Activated T-cell treated with anti-CD3 and anti-CD28 coated beads for 24 hours (primary cell): ENCODE measurements at places on chromosomes 16 and 17.

DNA sequence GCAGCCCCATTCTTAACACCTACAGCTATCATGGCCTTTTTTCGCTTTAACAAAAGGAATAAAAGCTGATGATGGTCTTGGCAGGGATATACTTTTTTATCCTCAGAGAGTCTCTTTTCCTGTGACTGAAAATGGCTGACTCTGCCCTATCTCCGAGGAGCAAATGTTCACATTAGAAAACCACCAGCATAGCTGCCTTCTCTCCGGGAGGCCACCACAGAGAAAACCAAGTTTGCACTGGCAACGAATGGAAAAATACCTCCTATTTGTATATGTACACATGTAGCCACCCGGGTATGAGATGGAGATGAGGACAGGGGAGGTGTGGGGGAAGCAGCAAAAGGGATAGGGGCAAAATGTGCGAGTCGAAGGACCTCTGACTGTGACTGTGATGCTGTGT, 88.2 kb downstream of the STX8 start:
- no peak for DNase-seq

DNA sequence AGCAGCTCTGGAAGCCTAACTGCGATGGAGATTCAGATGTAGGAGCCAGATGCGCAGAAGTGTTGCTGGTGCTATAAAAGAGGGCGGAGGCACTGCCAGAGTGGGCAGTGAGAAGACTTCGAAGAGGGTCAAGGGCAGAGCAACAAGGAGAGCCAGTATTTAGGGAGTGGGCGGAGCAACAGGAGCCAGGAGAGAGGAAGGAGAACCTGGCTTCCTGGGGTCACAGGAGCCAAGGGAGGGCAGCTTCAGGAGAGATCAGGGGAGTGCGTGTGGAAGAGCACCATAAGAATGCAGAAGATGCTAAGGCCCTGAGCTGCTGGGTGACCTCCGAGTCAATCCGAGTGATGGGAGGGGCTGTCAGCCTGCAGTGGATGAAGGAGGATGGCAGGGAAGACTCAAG, 14.4 kb upstream of the MRPS23 start:
- no peak for DNase-seq

DNA sequence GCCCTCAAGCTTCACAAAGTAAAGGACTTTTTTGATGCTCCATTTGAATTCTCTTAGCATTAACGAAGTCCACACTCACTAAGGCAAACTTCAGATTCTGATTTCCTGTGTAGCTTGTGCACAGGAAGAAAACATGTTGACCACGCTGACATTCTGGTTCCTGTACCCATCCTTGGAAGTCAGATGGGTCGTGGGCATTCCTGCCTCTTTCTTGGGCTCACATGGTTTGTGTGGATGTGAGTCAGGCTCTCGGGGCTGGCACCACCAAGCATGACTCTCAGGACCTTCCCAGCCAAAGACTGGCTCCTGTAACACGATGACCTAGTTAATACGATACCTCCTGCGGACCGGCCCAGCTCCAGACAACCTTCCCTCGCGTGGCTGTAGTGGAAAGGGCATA, 32.8 kb downstream of the ARSG start:
- no peak for DNase-seq

DNA sequence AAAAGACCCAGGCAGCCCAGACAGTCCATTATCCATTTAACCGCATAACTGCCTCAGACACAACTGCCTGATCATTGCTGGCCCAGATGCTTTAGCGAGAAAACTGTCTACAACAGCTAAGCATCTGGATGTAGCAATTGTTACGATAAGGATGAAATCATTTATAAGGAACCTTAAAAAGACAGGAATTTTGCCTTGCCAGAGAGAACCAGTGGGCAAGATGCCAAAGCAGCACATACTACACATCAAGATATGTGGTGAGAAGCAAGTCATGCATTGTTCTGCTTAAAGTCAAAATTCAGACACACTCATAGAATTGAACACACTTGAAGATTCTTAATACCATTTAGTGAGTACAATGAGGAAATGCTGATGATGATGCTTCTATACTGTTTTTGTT, 1525.3 kb downstream of the CDH8 start:
- no peak for DNase-seq

DNA sequence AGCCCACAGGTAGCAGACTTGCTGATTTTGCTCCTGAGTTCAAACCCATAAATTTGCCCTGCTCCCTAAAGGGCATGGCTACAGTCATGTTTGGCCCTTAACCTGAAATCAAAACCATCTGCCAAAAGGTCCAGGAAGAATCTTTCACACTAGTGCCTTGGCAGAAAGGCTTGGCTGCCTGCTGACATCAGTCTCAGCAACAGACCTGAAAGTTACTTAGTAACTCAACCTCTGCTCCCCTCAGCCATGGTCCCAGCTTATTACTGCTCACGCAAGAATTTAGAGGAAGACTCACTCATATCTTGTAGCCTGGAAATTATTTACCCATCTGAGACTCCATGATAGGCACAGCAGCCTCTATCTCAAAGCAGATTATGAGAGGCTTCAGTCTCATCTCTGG, 98.0 kb upstream of the KIF2B start:
- no peak for DNase-seq

- no peak for DNase-seq
Measured at GRCh38 chr16:19882646-19883045, 2.0 kb downstream of the GPRC5B start.

DNA sequence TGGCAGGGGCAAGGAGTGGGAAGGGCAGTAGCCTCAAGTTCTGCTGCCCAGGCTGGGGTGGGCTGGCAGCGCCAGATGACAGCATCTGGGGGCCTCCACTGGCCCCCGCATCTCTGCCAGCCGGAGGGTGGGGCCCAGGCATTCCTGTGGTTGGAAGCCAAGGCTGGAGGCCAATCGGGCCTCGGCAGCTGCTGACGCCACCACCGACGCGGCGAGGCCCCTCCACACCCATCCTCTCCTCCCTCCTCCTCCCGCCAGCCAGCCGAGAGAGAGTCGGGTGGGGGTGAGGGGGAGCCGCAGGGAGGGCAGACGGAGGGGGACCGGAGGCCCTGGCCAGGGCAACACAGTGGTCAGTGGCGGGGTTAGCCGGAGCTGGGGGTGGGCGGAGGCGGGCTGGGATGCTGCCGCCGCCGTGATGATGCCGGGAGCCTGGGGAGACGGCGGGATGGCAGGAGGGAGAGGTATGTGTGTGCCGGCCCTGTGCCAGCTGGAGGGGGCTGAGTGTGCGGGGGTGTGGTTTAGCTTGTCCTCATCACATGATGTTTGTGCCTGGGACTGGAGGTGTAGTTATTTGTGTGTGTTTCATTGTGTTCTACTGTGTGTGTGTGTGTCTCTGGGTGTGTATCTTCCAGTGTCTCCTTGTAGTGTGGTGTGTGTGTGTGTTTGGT, 36.6 kb downstream of the ARHGAP23 start:
- no peak for DNase-seq

GRCh38 chr17:32136856-32137255, 5.4 kb upstream of the RHOT1 start:
- no peak for DNase-seq

GRCh38 chr17:28113269-28113668, 70.8 kb downstream of the NLK start:
- no peak for DNase-seq
